ENCODE measurements at places on chromosomes 16 and 17.

GRCh38 chr16:3640207-3640606, 14.3 kb upstream of the DNASE1 start:
- DNase-seq: no peak

DNA sequence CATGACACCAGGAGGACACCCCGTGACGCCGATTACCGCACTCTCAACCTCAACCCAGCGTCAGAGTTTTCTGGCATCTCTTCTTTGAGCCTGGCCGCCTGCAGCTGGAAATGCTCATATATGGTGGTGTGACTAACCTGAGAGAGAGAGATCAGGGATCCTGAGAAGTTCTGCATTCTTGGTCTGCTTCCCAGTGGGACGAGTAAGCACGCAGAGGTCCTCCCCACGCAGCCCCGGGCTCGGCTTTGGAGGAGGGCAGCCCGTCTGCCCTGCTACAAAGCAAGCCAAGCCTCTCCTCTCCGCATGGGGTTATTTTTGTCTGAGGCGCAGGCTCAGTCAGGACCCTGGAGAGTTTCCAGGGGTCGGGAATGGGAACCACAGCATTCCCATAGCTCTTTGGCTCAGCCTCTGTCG, 16.5 kb downstream of the CRISPLD2 start:
- DNase-seq: no peak

GRCh38 chr16:4783251-4783950, 4.7 kb downstream of the SEPTIN12 start:
- DNase-seq: no peak

GRCh38 chr17:42125565-42125964, 3.0 kb downstream of the HSPB9 start:
- DNase-seq: no peak

DNA sequence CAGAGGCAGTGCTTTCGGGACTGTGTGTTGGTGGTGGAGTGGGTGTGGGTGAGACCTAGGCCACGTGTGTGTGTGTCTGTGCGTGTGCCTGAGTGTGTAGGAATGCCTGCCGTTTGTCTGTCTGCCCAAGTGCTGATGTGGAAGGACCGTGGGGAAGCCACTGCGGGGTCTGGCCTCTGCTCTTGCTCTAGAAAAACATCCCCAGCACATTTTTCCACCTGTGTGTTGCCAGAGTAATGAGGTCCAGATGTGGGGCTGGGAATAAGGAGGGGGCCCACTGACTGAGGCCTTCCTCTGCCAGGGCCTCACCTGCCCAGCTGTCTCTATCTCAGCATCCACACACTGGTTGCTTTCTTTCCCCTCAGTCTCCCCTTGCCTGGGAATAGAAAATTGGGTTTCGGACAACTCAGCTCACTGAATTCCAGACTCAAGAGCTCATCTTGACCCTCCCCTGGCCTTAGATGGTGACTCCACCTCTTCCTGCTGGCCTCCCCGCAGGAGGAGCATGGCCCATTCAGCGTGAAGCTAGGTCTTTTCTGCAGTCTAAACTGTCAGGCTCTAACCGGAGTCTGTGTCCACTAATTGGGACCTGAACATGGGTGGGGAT, 7.6 kb downstream of the SGCA start:
- DNase-seq: no peak

DNA sequence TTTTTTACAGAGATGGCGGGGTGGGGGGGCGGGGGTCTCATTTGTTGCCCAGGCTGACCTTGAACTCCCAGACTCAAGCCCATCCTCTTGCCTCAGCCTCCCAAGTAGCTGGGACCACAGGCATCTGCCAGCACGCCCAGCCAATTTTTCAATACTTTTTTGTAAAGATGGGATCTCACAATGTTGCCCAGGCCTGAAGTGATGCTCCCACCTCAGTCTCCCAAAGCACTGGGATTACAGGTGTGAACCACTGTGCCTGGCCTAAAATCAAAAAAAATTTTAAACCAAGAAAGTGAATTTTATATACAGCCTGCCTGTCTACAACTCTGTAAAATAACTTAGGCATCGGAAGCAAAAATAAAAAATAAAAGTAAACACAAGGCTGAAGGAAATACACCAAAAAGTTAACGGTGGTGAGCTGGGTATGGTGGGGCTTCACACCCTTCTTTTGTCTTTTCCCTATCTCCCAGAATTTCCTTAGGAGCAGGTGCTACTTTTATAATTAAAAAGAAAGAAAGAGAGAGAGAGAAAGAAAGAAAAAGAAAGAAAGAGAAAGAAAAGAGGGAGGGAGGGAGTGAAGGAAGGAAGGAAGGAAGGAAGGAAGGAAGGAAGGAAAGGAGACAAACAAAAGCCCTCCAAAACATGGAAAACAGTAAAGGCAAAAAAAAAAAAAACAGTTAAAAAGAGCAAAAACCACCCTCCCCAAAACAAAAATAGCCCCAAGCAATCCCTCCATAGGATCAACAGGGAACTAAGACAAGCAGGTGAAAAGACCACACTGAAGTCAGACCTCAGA, 51.4 kb downstream of the TBC1D16 start:
- DNase-seq: no peak

GRCh38 chr17:55661963-55662834, 60.5 kb downstream of the TMEM100 start:
- DNase-seq: no peak

DNA sequence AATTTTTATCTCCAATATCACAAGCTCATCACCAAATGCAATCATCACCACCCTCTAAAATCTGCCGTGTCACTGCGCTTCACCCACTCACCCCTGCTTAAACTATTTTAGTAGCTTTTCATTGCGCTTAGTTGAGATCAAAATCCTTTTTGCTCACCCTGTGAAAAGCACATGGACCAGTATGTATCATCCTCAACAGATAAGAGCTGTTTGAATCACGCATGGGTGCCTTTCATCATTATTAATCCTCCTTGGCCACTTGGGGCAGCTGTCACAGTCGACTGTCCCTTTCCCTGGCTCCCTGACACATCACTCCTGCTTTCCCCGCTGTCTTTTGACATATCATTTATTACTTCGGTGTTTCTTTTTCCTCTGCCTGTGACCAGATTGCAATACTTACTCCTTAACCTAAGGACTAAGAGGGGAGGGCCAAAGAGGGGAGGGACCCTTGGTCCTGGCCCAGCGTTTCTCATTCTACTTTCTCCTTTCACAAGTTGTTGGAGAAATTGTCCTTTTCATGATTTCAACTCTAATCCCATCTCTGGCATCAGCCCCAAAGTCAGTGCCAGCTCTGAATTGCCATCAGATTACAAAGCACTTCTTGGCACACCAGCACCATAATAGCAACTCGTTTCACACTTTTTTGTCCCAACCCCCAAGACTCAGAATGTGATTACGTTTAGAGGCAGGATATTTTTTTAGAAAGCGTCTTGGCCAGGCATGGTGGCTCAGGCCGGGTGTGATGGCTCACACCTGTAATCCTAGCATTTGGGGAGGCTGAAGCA, 8.6 kb upstream of the KDM6B start:
- no peak for DNase-seq

Measured in GDM1 (cell line).